ENCODE measurements at places on chromosomes 3 and 15.
A peak's percentile ranks its signal among the peaks of the same experiment; 100 is the strongest.

DNA sequence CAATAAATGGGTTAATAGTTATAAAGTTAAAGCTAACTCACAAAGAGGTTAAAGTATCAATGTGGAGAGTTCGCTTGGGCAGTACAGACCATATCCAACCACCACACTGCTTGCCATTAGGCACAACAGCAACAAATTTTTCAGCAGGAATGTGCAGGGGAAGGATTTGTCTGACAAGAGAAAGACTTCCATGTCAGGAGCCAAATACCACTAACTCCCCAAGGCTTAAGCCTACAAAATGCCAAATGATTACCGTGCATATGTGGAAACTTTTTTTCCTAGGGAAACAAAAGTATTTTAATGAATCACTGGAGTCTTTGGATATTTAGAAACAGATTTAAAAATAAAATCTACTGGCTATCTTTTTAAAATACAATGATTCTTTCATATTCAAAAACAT is 8.1 kb downstream of the VGLL3 start:
- DNase-seq: no peak

- DNase-seq: no peak
Observed at GRCh38 chr3:49076646-49077045, 17.2 kb downstream of the QRICH1 start.

DNA sequence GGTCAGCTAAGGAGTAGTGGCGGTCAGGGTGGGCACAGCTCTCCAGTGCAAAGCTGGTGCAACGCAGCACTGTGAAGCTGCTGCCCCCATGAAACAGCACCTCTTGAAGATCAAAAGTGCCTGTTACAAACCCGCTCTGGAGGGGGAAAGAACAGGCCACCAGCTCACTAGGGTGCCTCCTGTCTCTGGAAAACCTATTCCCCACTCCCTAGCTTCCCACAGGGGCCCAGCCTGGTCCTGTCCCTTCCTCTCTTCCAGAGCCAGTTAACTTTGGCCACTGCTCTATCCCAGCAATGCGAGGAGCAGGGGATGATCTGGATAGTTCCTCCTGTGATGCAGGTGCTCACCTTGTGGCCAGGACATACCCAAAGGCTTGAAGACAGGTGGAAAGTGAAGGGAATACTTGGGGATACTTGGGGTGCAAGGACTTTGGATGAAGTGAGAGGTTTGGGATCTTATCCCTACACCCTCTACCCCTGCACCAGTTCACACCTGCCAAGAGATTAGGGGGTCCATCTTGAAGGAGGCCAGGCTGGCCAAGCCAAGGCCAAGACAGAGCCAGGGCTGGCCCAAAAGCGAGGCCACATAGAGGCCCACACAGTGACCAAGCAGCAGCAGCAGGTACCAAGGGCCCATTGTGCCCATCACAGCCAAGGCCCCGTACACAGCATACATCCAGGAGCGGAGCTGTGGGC is 4.2 kb downstream of the HHATL start:
- DNase-seq: no peak

GRCh38 chr3:20604659-20605058 is 418.7 kb upstream of the SGO1 start:
- DNase-seq: no peak

DNA sequence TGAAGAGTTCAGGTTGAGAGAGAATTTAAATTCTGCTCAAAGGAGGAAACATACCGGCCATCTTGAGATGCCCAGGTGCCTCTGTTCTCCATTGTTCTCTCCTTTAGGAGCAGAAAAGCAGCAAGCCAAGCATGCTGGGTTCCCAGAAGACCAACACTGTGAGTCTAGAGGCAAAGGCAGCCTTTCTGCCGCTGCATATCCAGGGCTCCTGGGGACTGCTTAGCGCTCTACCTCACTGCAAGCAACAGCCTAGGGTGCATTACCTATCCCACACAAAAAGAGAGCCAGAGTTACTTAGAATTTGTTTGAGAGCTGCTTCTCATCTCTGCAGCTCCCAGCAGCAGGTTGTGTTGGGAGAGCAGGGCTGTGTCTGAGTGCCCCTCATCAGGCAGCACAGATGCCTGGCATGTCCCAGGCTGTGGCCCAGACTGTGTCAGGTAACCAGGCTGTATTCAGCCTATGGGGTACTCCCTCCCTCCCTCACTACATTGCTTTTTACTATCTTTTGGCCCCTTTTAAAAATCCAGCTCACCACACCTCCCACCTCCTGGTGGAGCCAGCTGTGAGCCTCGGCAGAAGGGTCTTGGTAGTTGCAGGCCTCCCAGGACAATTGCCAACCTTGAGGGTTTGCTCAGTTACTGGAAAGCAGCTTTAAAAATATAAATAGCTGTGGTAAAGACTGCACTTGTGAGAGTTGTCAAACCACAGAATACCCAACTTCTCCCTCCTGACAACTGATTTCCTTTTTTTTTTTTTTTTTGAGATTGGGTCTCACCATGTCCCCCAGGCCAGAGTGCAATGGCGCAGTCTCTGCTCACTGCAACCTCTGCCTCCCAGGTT is 30.2 kb downstream of the BCL2L10 start:
- no peak for DNase-seq

DNA sequence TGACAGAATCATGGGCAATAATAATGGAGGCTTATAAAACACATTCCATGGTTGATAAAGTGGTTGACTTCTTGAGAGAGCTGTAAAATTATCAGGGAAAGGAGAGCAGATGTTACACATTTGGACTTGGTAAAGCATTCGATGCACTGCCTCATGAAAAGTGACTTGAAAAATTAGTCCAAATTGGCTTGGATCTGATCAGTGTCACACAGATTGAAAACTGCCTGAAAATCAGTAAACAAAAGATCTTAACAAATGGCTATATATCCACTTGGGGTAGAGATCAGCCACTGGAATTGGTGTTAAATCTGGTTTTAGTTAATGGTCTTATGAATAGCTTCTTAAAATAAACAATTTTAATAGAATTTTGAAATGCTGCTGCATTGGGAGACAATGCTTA is 20.3 kb downstream of the SHOX2 start:
- DNase-seq: no peak

GRCh38 chr15:62932436-62932835 is 110.1 kb upstream of the TPM1 start:
- DNase-seq: no peak

- DNase-seq: no peak
Observed at GRCh38 chr3:67030785-67031740, 33.0 kb downstream of the KBTBD8 start.

DNA sequence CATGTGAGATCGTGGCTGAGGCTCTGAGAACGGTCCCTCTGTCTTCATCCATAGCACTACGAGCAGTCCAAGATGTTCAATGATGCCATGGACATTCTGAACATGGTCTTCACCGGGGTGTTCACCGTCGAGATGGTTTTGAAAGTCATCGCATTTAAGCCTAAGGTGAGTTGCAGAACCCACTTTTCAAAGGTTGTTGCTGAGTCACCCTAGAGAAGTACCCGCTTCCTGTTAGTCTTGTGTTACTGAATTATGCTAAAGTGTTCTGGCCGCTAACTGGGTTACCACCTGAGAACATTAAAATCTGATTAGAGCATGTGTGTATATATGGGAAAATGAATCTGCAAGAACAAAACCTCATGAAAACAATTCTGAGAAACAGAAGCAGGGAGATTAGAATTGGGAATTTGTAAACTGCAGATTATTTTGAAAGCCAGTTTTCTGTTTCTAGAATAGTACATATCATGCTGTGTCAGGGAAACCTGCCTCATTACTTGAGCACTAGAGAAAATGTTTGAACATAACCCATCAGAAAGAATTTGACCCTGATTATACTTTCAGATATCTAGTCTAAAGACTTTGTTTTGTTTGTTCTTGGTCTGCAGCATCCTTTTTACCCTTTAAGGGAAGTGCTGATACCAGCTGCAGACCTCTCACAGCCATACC is 92.6 kb downstream of the CHDH start:
- DNase-seq: no peak

GRCh38 chr3:95733336-95733735 is 1081.1 kb upstream of the EPHA6 start:
- DNase-seq: no peak

DNA sequence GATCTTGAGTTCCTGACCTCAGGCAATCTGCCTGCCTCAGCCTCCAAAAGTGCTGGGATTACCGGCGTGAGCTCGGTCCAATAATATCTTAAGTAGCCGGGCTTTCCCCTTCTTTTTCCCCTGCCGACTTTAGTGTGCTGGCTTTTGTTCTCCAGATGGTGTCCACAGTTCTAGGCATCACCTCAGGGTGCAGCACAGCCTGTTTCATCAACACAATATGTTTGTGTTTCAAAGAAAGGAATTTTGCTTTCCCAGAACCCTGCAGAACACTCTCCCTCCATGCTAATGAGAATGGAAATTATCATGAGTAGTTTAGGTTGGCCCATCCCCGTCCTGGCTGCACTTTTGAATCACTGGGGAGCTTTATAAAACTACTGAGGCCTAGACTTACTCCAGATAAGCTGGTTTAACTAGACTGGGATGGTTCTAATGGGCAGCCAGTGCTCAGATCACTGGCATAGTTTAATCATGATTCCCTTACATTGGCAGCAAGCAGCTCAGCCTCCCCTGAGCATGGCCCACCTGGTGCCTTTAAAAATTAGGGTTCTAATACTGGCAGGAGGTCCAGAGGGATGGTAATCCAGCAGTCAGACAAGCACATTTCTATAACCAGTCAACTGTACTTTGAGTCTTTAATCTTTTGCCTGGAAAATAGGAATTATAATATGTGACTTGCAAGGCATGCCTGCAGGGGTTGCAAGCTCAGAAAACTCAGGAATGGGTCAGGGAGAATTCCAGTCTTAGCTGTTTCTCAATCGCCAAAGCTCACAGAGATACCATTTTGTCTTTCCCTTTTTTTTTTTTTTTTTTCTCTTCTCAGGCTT is 127.6 kb upstream of the RASGRP1 start:
- DNase-seq: peak; percentile 41

GRCh38 chr3:52857133-52857532 is 22.3 kb upstream of the MUSTN1 start:
- no peak for DNase-seq

GRCh38 chr3:193559100-193559499 is 4.4 kb upstream of the ATP13A4 start:
- no peak for DNase-seq

DNA sequence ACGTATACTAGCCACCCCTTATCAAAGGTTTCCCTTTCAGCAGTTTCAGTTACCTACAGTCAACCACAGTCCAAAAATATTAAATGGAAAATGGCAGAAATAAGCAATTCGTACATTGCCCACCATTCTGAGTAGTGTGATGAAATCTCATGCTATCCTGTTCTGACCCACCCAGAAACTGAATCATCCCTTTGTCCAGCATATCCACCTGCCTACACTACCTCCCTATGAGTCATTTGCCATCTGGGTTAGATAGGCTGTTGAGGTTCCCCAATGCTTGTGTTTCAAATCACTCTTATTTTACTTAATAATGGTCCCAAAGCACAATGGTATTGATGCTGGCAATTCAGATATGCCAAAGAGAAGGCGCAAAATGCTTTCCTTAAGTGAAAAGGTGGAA is 15.3 kb upstream of the PHC3 start:
- no peak for DNase-seq

- no peak for DNase-seq
Observed at GRCh38 chr3:86245360-86245759, 745.6 kb downstream of the VGLL3 start.

GRCh38 chr3:196708467-196708866 is 3.6 kb downstream of the CEP19 start:
- DNase-seq: no peak

DNA sequence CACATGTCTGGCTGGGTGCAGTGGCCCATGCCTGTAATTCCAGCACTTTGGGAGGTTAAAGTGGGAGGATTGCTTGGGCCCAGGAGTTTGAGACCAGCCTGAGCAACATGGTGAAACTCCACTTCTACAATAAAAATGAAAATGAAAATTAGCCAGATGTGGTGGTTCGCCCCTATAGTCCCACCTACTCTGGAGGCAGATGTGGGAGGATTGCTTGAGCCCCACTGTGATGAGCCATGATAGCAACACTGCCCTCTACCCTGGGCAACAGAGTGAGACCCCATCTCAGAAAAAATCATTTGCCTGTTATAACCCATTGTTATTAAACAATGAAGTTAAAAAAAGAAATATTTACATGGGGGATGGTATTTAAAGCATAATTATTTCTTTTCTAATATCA is 240.1 kb upstream of the ZPLD1 start:
- no peak for DNase-seq

- DNase-seq: no peak
Observed at GRCh38 chr3:72797773-72798543, 50.3 kb downstream of the SHQ1 start.

DNA sequence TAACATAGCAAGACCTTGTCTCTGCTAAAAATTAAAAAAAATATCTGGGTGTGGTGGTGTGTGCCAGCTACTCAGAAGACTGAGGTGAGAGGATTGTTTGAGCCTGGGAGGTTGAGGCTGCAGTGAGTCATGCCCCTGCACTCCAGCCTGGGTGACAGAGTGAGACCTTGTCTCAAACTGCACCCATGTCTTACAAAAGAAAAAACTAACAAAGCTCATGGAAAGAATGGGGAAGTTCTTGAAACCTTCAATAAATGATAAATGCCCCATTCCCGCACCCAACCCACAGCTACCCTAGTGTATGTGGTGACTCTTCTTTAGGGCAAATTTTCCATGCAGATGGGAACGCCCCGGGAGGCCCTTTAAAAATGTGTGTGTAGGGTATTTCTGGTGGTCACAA is 28.3 kb downstream of the RPLP1 start:
- no peak for DNase-seq
